Stimulated activated CD4-positive, alpha-beta T cell treated with anti-CD3 and anti-CD28 coated beads, Interleukin-15, amount 100 ng/mL, for 1 hour (primary cell): ENCODE measurements at places on chromosomes 5 and 9.

- no peak for DNase-seq
These were observed 14.5 kb downstream of the ANP32B start for GRCh38 chr9:97997330-97998276.

DNA sequence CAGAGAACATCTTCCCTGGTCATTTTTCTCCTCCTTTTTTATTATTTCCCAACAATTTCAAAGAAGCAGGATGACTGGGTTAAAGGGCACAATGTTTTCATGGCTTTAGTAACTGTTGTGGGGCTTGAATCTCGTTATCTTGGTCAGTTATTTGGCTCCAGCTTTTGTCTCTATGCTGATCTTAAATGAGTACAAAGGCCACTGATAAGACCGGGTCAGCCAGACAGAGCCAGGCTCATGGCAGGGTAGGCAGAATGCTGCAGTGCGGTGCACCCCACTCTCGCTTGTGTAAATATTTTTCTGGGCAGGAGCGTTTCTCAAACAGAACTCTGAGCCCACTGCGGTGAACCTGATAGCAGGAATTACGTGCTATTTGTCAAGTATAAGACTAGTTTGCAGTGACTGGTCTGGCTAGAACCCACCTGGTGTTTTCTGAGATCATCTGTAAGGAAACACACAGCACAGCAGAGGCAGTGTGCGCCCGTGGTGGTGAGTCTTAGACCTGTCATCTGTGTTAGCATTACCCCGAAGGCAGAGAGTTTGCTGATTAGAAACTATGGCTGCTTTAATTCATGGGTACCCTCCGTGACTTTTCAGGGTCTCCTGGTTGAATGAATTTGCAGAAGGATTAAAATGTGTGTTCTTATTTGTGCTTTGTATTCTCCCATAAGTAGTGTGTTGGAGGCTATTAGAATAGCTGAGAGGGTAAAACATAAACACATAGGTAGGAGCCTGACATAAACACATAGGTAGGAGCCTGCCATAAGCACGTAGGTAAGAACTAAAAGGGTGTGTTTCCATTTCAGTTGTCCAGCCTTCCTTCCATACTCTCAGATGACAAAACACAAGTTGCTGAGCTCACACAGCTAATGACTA, 158.6 kb upstream of the DMRT1 start:
- DNase-seq = no peak

- DNase-seq = no peak
These were observed 75.4 kb downstream of the OSMR start for GRCh38 chr5:38921174-38921573.

DNA sequence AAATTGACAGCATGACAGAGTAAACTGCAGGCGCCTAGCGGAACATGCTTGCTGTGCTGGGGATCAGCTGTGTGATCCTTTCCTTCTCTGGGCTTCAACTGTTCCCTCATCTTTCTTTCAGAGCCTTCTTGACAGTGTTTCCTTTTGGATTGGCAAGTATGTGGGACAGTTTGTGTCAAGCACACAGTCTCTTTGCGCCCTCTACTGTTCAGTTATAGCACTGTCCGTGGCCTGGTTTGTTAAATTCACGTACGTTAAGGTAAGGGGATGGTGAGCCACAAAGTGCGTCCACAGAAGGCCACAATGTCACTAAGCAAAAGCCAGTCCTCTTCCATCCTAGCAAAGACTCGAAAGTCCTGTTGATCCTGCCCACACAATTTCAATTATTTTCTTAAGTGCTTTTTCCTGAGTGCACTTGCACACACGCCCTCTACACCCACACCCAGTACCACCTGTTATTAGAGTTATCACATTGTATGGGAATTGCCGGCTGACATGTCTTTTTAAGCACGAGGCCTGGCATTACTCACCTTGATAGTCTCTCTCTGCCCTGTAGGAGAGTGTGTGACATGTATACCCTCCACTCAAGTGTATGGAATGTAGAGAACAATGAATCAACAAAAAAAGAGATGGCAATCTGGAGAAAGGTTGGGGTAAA, 22.5 kb upstream of the PTPN3 start:
- no peak for DNase-seq

GRCh38 chr9:34365282-34365681, 11.4 kb downstream of the MYORG start:
- DNase-seq = no peak
